ENCODE measurements at places on chromosomes 2 and 18.

- no peak for DNase-seq
Observed at GRCh38 chr2:106175086-106175850, 18.8 kb downstream of the UXS1 start.

GRCh38 chr2:239073270-239073669, 225.4 kb downstream of the TWIST2 start:
- no peak for DNase-seq

- no peak for DNase-seq
Observed at GRCh38 chr2:152870239-152870638, 151.8 kb downstream of the ARL6IP6 start.

DNA sequence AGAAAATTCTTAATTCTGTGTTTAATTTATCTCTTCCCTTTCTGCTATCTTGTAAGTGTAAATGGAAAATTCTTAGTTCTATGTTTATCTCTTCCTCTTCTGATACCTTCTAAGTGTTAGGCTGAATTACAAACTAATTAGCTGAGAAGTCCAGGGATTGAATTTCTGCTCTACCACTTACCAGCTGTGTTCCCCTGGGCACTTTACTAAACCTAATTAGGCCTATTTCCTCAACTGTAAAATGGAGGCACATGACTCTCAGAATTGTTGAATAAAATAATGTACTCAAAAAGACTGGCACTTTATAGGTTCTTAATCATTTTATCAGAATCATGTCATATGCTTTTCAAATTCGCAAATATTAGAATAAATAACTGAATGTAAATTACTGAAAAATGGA, 146.3 kb downstream of the MAP2 start:
- DNase-seq, result no peak

- no peak for DNase-seq
Observed at GRCh38 chr2:147133286-147133908, 711.4 kb upstream of the ACVR2A start.

DNA sequence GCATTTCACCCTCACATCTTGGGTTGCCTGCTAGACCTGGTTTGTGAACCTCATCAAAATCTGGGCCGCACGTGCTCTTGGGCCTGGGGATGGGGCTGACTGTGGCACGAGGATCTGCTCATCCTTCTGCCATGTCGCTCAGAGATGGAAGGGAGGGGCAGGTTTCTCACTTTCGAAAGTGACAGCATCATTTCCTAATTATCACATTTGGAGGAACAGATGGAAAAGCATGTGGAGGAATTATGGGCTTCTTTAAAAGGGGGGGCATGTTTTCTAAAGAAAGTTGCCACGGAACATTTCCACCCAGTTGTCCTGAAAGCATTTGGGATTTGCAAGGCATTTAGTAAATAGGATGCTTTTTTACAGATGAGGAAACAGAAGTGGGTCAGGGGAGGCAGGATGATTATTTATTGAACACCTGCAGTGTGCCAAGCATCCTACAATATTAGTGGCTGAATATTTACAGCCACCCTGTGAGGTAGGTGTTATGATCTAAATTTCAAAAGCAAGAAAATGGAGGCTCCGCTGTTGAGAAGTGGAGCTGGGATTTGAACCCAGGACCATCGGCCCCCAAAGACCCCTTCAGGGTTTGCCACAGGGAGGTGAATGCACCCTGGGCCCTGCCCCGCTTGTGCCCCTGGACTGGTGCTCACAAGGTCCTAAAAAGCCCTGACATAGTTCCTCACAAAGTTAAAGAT, 104.2 kb upstream of the MYCN start:
- DNase-seq, result no peak

- no peak for DNase-seq
Observed at GRCh38 chr2:82730811-82731210, 1728.3 kb downstream of the SUCLG1 start.

DNA sequence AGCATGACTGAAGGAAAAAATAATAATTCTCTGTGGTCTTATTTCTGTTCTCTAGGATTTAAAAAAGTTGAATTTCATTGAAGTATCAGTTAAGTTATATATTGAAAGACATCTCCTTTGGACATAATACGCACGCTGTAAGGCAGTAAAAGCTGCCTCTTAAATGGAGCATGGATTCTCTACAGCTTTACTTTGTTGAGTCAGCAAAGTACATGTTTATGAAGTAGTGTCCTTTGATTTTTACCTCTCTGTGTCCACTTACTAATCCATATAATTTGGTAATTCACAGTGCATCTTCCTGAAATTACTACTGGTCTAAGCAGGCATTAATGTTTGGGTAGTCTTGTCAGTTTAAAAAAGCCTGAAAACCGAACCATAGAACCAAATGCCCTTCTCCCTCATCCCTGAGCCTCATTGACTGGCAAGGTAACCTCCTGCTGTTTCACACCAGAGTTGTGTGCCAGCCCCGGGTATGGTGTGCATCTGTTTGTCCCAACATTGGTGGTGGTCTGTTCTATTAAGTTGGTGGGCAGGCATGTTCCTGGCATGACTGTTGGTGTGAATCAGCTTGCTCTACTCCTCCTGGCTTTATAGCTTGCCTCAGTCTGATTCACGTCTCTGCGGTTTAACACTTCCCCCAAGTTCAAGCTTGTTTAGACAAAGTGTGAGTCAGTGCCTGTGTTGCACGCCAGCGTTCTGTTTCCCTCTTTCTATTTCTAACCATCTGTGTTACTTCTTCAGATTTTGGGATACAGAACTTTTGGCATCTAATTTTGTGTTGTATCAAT, 71.0 kb upstream of the ITM2C start:
- peak; percentile 89 for DNase-seq

- DNase-seq, result peak; percentile 23
Observed at GRCh38 chr18:3248658-3249359, 1.2 kb downstream of the MYL12A start.

DNA sequence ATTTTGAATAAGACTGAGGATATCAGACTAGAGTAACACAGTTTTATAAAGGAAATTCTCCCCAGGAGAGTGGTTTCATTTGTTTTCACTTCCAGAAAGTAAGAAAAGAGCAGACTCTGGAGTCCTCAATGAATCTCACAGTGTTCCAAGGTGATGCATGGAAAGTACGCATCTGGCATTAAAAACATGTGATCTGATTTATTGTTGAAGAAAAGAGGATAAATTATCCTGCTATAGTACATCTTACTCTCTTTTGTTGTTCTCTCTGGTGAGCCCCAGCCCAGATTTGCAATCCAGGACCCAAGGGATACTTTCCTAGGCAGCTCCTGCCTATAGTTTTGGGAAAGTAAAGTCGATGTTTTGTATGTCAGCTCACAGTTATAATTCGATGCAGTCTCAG, 285.9 kb downstream of the CTNNA2 start:
- DNase-seq, result no peak

GRCh38 chr2:70243806-70244584, 4.4 kb downstream of the TIA1 start:
- DNase-seq, result no peak

DNA sequence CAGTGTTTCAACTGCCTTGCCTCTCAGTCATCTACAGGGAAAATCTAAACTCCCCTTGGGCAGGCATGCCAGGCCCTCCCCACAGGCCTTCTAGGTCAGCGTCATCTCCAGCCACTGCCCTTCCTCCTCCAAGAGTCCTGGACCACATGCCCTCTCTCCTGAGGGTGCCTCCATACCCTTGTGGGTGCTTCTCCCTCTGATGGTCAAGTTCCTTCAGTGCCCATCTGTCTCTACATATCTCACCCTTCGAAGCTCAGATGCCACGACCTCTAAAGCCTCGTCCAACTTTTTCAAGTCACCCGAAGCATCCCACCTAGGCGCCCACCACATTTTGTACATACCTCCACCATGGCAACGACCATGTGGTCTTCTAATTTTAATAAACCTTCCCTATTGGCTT, 22.6 kb upstream of the TMEM247 start:
- DNase-seq, result no peak

Measured in activated naive CD4-positive, alpha-beta T cell treated with anti-CD3 and anti-CD28 coated beads for 36 hours (primary cell).